ENCODE measurements at places on chromosomes 7 and 10.

DNA sequence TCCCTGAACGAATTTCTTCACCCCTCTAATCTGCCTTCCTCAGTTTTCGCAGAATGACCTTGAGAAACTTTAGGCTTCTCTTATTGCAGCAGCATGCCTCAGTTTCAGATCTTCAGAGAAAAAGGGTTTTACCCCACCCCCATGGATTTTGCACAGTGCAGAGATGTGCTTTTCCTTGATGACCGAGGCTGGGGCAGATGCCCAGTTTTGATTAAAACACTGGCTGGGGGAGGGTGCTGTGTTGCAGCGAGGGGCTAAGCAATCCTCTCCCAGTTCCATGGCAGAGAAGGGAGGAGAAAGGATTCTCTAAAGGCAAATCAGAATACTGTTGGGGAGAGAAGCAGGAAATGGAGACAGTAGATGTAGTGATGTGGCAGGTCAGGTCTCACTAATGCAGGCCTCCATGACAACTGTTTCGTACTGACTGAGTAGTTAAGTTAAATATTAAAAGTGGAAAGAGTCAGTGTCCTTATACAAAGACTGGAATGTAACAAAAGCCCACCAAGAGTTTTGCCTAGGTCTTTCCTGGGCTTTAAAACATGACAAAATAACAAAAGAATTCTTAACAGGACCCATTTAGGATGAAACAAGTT is 50.8 kb upstream of the PDZD8 start:
- peak; percentile 55 for DNase-seq

- no peak for DNase-seq
Measured at GRCh38 chr10:29636178-29636577, 1.4 kb upstream of the SVIL start.

DNA sequence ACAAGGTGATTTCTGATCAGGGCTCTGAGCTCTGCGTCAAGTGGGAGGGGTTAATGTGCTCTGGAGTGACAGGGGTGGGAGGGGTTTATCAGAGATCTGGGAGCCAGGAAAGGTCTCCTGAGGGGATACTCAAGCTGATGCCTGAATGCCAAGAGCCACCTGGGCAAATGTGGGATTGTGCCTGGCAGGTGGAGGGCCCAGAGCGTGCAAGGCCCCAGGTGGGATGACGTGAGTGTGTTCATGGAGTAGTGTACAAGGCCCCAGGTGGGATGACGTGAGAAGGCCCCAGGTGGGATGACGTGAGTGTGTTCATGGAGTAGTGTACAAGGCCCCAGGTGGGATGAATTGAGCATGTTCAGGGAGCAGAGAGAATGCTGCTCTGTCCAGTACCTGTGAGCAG is 610.3 kb downstream of the PTPRN2 start:
- no peak for DNase-seq

- DNase-seq, result no peak
Measured at GRCh38 chr7:33650828-33651227, 254.5 kb upstream of the BMPER start.

DNA sequence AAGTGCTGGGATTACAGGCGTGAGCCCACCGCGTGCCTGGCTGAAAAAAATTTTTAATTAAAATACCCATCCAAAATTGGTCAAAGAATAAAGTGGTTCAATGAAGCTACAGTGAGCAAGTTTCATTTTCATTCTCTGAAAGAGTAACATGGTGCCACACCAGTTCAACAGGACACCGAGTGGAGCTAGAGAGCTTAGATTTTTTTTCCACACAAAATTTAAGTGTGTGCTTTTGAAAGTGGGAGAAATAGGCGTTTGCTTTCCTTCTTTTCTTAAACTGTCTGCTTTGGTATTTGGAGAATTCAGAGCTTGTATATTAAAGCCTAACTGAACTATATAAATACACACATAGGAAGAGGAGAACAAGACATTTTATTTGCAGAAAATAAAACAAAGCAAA is 43.4 kb downstream of the BPGM start:
- DNase-seq, result peak; percentile 28

DNA sequence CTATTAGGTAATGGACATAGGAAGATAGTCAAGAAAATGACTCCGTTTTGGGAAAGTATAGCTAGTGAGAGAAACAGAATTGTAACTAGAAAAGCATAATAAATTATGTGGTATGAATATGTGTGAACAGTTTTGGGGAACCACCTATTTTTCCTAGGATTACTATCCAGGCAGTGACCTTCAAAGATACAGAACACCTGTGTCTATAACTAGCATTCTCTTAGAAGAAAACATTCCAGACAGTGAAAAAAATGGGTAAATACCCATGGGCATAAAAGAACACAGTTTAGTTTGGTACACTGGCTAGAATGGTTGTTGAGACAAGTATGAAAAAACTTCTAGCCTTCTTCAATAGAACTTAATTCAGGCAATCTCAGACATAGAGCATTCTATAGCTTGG is 690.8 kb downstream of the MAGI2 start:
- DNase-seq, result no peak

DNA sequence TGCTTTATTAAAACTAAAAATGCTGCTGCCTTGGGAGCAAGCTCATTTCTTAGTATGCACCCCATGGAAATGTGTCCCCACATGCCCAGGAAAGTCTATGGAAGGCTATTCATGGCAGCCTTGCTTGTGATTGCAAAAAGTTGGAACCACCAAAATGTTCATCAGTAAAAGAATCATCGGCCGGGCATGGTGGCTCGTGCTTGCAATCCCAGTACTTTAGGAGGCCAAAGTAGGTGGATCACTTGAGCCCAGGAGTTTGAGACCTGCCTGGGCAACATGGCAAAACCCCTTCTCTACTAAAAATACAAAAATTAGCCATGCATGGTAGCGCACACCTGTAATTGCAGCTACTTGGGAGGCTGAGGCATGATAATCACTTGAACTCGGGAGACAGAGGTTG is 79.8 kb downstream of the ARHGAP22 start:
- DNase-seq, result no peak

DNA sequence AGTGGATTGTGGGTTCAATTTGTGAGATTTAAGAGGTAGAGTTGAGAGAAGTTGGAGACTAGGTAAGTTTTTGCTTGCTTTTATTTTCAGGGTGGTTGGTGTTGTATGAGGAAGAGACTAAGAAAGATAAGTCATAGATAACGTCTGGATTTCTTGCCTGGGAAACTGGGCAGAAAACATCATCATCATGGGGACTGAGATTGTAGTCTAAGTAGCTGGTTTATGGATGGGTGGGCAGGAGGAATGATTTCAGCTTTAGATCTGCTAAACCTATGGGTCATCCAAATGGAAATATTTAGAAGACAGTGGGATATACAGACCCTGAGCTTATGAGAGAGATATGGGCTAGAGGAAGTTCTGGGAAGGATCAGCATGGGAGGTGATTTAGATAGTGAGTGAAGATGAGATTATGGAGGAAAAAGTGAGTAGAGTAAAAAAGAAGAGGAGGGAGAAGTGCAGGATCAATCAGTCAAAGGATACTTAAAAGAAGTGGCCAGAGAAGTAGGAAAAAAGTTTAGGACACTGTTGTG is 169.8 kb downstream of the WNT2 start:
- DNase-seq, result no peak

DNA sequence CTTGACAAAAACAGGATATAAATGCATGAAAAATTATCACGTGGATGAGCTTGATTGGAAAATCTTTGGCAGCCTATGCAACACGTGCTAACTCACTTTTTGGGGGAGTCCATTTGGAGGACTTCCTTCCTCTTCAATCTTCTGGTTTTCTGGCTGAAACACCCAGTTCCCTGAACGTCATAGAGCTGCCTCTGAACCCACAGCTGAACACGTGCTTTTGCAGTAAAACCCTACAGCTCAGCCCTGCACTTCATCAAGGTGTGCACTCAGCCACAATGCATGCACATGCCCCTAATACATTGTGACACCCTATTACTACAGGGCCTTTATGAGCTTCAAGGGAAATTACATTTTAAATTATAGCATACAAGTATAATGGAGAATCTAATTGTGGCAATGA is 808.7 kb upstream of the AUTS2 start:
- no peak for DNase-seq

DNA sequence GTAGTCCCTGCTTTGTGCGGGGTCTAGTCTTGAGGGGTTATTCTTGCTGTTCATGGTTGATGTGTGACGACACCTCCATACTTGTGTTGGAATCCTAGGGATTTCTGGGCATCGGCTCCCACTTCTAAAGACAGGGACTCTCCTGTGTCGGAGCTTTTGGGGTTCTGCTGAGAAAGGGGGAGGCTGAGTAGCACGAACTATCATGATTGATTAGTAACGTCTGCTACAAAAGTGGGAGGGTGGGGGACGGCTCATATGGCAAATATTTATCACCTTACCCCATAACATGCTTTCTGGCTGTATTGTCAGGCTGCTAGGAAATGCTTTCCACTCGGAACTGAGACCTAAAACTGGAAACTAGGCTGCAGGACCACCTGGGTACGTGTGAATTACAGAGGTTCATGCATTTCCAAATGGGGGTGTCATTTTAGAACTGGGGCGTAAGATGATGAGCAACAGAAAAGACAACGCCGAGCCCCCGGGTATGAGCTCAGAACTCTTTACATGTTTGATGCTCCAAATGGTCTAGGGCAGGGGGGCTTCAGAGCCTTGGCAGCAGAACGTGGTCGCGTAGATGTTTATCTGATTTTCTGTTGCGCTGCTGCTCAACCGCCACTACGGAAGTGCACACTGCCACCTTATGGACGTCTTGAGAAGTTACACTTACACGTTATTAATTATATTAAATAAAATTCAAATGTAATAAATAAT is 15.1 kb upstream of the NME8 start:
- peak; percentile 49 for DNase-seq

- peak; percentile 57 for DNase-seq
Measured at GRCh38 chr7:89054361-89054760, 258.8 kb upstream of the TEX47 start.

GRCh38 chr7:142602756-142603155 is 146.5 kb upstream of the PRSS1 start:
- DNase-seq, result no peak

GRCh38 chr7:4169455-4169854 is 512.6 kb upstream of the FOXK1 start:
- DNase-seq, result no peak

DNA sequence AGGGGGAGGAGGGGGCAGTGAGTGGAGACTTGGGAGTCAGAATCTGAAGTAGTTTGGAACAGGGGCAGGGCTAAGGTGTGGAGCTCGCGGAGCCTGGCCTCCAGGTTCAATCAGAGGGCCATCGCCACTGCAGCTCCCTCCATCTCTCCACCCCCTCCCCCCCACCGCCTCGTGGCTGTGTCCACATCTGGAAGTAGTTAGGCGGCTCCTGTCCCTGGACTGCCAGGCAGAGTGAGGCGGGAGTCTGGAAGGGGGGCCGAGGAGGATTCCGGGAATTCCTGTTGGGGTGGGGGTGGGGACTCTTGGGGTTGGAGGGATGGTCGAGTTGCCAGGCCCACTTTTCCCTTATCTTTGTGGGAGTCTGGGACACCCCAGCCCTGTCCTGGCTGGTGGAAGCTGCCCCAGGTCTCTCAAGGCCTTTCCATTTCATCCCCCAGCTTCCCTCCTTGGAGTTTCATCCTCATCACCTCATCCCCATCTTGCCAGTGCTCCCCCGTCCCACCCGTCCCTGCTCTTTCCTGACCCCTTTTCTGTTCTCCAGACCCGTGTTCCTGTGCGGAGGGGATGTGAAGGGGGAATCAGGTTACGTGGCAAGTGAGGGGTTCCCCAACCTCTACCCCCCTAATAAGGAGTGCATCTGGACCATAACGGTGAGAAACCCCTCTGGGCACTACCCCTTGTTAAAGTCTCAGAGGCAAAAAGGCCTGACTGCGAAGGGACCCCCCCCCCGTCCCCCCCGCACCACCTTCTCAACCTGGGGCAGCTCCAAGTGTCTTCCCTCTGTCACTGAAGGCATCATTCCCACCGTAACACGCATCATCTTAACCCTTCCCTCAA is 944 bp downstream of the PCOLCE start:
- DNase-seq, result no peak

DNA sequence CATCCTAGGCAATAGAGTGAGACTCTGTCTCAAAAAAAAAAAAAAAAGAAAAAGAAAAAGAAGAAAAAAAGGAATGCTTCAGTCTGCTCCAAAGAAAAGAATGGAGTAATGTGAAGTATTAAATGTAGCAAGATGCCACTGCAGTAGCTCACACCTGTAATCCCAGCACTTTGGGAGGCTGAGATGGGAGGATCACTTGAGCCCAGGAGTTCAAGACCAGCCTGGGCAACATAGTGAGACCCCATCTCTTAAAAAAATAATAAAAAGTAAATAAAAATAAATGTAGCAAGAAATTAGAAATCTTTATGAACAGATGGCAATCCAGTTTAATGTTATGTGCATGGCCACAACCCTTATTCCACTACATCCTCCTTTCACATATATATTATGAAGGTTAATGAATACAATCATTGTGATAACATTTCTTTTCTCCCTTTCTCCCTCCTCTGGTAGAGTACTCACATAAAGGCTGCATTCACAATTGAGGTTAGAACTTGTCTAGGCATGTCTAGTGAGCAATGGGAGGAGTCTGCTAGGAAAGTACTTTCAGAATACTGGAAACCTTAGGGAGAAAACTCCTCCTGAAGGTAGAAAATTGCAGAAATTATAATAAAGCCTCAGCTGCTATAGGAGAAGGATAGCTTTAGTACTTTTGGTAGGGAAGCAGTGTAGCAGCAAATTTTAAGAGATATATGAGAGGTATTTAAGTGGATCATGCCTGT is 20.4 kb downstream of the KLLN start:
- no peak for DNase-seq

DNA sequence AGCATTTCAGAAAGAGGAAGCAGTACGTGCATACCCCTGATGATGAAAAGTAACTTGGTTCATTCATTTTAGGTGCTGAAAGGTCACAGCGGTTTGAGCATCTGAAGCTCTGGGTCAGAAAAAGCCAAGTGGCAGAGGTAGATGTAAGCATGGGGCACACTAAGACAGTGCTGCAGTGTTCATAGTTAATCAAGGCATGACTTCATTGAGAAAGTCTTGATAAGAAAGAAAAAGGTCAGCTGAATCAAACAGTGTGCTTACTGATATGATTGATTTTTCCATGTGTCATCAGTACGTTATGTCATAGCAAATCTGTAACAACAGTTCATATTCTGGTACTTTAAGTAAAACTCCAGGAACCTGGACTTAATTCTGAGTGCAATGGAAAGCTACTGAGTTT is 107.7 kb upstream of the PCLO start:
- DNase-seq, result peak; percentile 55

DNA sequence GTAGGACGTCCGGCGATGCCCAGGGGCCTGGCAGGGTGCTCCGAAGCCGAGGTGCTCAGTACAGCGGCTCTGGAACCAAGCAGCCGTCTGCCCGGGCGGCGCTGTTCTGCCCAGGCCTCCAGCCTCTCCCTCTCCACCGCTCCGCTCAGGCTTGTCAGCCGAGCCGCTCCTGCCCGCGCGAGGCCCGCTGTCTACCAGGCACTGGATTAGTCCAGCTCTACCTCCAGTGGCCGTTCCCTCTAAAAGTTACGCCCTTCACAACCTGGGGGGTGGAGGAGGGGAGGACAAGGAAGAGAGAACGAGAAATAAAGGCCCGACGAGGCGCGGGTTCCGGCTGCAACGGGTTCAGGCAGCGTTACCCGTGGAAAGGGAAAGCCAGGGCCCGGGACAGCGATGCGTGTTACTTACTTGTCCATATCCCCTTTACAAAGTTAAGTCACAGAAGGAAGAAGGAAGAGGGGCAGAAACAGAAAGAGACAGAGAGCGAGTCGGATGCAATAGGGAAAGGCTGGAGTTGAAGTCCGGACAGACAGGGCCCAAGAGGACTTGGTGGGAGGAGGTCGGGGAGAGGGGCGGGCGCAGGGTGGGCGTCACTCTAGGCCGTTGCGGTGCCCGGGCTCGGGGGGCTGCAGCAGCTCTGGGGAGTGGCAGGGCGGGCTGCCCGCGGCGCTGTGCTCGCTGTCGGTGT is 2.8 kb downstream of the SP8 start:
- DNase-seq, result no peak

GRCh38 chr7:52071744-52072143 is 755.1 kb upstream of the COBL start:
- no peak for DNase-seq

- no peak for DNase-seq
Measured at GRCh38 chr7:23332910-23333612, 33.9 kb downstream of the MALSU1 start.
